ENCODE measurements at places on chromosomes 6 and 20.

DNA sequence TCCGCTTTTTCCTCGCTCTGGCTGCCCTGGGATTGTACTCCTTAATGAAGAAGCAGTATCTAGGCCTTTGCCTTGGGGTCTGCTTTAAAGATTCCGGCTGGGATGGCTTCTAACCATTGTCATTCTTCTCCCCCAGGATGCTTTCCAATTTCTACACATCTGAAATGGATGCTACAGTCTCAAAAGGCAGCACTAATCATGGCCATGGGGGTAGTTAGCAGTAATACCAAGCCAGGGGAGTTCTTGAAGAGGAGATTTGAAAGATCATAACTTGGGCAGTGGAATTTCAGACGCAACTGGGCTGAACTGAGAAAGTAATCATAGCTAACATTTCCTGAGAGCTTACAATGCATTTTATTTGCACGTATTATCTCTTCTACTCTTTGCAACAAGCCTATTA is 3.4 kb upstream of the PFDN4 start:
- DNase-seq, result no peak

GRCh38 chr6:123321020-123321419 is 315.7 kb downstream of the TRDN start:
- DNase-seq, result no peak

GRCh38 chr6:160276126-160276525 is 17.5 kb upstream of the SLC22A2 start:
- DNase-seq, result no peak

DNA sequence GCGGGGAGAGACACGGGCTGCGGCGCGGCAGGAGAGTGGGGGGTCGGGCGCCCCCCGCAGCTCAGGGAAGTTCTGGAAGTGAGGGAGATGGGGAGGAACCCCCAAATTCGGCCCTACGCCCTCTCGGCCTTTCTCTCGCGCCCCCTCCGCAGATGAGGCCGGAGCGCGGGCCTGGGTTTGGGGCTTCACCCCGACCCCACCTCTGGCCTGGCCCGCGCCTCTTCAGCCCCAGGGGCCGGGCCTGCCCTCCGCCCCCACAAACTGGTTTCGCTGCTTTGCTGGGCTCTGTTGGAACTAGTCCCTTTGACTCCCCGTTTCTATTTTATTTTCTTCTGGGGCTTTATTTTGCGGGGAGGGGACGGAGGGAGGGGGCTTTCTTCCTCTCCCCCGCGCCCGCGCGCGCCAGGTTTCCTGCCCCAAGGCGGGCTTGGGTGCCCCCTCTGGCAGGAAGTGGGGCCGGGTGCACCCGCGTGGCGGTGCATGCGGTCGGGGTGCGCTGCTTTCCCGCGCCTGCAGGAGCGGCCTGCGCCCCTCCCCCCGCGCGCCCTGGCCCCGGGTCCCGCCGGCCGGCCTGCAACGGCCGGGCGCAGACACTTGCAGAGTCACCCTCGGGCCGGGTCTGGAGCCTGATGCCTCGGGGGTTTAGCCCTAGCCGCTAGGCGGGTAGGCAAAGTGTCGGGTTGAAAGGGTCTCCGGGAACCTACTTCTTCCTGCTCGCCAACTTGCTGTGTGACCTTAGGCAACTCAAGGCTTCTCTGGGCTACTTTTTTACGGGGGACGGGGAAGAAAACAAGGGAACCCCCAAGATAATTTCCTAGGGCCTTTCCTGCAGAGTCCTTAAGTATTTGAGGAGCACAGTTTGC is 1.3 kb downstream of the HMGA1 start:
- DNase-seq, result no peak

GRCh38 chr6:101402622-101403031 is 9.1 kb downstream of the GRIK2 start:
- no peak for DNase-seq

DNA sequence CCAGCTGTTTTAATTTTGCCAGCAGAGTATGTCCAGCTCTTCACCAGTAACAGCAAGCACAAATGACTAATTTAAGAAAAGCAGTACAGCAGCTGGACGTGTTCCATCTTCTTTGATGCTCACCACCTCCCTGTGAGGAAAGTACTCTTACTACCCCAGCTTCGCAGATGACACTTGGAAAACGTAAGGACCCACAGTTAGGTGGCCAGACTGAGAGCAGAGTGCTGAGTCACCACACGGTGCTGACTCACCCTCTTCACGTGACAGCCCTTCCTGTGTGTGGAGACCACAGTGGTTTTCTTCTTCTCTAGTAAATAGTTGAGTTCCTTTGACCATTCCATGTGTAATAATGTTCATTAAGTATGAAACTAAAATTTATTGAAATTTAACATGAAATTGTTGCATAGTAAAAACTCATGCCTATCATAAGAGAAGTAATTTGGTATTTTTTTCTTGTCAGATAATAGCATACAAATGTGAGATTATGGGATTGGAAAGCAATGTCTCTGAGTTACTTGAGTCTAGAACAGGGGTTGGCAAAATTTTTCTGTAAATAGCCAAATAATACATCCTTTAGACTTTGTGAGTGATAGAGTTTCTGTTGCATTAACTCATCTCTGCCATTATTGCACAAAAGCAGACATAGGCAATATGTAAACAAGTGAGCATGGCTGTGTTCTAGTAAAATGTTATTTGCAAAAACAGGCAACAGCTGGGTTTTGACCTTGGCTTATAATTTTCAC is 76.6 kb downstream of the SLX4IP start:
- DNase-seq, result peak; percentile 46

GRCh38 chr6:89360415-89360999 is 8.0 kb upstream of the UBE2J1 start:
- DNase-seq, result no peak

GRCh38 chr6:97189767-97190166 is 93.2 kb downstream of the MMS22L start:
- no peak for DNase-seq

GRCh38 chr6:163929538-163929937 is 515.0 kb downstream of the QKI start:
- DNase-seq, result no peak

GRCh38 chr6:34993213-34993612 is 104.2 kb downstream of the ANKS1A start:
- no peak for DNase-seq

DNA sequence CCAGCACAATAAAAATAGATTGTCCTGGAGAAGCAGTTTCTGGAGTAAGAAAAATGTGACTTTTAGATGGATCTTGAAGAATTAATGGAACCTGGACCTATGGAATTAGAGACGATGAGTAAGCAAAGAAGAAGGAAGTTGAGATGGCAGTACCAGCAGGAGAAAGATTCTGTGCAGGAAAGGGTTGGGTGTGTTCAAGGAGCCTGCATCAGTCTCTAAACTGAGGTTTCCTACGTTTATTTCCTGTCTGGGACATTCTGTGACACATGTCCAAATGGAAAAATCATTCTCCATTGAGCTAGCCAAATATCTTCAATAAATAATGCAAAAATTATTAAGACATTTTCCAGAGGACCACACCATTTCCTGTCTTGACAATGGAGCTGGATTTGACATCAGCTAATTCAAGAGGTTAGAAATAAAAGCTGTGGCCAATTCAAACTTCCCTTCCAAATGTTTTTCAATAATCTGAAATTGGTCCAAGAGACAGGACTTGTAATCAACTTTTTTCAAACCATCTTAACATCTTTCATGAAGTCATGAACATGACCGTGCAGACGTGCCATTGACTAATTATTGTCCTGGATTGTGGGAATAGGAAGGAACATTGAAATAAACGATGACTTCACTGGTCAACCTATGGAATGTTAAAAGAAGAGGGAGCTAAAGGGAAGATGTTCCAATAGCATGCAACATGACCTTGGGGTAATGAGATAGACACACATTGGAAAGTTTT is 198.3 kb downstream of the ZNF217 start:
- DNase-seq, result no peak

- DNase-seq, result no peak
Observed at GRCh38 chr6:89843070-89843469, 13.4 kb downstream of the CASP8AP2 start.

GRCh38 chr20:53299831-53300230 is 293.8 kb downstream of the ZNF217 start:
- DNase-seq, result no peak

DNA sequence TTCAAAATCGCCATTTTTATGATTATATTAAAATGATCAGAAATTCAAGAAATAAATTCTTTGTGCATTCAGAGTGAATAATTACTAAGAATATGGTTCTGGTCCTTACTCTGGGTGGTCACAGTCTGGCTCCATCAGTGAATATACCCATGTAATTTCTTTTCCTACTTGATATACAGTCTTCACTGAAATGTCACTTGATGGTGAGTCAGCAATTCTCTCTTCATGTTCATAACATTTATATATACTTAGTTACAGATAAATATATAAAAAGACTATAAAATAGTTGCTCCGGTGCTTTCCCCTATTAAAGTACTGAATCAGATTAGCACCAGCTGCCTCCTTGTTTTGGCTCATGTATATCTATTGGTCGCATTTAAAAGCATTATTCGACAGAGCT is 56.4 kb upstream of the MTRF1L start:
- no peak for DNase-seq

DNA sequence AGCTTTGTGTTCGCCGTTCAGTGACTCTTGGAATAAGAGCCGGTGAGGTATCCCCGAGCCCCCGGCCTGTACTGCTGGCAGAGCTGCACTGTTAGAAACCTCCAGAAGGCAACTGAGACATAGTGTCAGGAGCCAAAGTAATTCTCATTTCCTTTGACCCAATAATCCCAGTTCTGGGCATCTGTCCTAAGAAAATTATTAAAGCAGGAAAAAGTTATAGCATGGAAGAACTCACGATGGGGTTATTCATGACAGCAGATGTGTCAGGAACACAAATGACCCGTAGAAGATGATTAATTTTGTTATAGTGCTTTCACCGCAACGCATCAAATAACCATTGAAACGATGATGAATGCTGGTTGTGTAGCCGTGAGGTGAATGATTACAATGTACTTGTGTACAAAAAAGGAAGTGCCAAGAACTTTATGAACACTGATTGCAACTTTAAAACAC is 20.3 kb downstream of the CYP21A2 start:
- DNase-seq, result no peak

GRCh38 chr20:32456869-32457478 is 98.8 kb downstream of the ASXL1 start:
- DNase-seq, result no peak

- DNase-seq, result no peak
Observed at GRCh38 chr6:41759106-41759904, 12.1 kb upstream of the PGC start.

GRCh38 chr6:160431226-160431625 is 83.0 kb downstream of the SLC22A3 start:
- no peak for DNase-seq

- no peak for DNase-seq
Observed at GRCh38 chr20:53845980-53846379, 224.4 kb downstream of the BCAS1 start.

DNA sequence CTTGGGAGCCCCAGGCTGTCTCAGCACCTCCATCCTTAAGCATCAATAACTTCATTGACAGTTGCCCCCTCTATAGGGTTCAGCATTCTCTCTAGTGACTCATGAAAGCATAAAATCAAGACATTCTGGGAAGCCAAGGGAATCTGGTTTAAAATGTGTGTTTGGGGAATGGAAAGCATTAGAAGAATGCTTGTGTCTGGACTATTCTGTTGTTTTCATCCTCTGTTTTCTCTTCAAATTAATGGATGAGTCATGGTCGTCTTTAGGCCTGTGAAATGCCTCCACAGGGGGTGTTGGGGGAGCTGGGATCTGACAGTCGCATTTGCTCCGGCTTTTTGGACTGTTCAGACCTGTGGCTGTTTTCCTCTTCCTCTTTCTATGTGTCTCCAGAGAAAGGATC is 279.7 kb downstream of the CDC5L start:
- DNase-seq, result no peak

DNA sequence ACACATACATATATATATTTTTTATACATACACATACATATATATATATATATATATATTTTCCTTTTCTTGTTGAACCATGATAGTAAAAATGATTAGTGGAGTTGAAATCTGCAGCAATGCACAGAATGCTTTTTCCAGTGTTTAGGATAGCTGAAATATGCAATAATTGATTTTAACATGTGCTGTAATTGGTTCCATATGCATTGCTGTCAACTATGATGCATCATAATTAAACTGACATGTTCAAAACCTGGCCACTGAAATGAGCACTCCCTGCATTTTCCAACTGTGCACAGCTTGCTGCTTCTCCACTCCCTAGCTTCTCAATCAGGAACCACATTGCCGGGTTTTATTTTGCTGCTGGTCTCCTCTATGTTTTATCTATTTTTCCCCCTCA is 358.3 kb downstream of the PAX1 start:
- no peak for DNase-seq

GRCh38 chr6:143107911-143108761 is 47.4 kb downstream of the AIG1 start:
- DNase-seq, result no peak

DNA sequence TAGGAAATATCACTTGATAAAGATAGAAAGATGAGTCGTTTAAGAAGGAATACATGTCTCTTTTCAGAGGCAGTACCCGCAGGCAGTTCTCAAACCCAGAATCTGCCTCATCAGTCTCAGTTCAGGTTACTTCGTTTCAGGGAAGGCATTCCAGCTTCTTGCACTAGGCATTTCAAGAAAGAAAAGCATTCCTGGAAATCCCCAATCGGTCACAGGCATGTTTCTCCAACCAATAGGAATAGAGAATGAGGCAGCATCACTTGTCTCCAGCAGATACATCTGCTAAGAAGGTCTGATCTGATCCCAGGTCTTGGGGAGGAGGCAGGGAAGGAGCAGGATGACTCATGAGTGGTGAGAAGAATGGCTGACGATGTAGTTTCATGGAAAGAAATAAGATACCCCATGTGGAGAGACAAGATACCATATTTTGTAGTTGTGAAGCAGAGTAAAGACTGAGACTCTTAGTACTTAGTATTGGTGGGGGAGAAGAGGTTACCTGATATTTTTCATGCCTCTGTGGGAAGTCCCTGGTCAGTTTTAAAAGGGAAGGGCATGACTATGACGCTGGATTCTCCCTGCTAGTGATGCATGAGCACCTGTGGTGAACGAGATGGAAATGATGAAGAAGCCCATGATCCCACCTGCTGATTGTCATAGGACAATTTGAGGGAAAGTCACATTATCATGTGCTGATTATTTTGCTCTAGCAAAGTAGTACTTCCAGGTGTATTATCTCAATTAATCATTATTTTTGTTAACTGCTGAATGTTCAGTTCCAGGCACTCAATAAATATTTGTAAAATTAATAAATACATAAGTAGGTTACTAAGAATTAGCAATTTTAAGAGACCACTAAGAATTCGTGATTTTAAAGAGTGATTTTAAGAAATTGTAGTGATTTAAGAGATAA is 20.3 kb upstream of the HLA-DRB1 start:
- DNase-seq, result peak; percentile 28

- DNase-seq, result no peak
Observed at GRCh38 chr6:39378960-39379425, 56.5 kb upstream of the KCNK16 start.

GRCh38 chr20:46523696-46524328 is 10.5 kb upstream of the ZNF334 start:
- no peak for DNase-seq

All from stimulated activated CD4-positive, alpha-beta T cell treated with anti-CD3 and anti-CD28 coated beads, TNF-alpha, amount 100 ng/mL, for 48 hours (primary cell).